ENCODE measurements at places on chromosomes 13 and 19. TPM values are rescaled to one million over a fixed set of nuclear protein-coding genes. Genes with fewer than 3 reads are reported as not detected.
A peak's percentile ranks its signal among the peaks of the same experiment; 100 is the strongest.

EMC10 gene
- total RNA-seq: 109 TPM

HSD17B14 gene
- 4.4 TPM for total RNA-seq

ZNF575 gene
- total RNA-seq: 2.7 TPM

ZNF208 gene
- total RNA-seq: not detected

PEX11G gene
- 2.5 TPM for total RNA-seq

CEACAM8 gene
- not detected for total RNA-seq

MTUS2 gene
- 0.08 TPM for total RNA-seq

ZNF584 gene
- total RNA-seq: 13.4 TPM

ZNF136 gene
- total RNA-seq: 6.9 TPM

LILRA1 gene
- total RNA-seq: not detected

GRCh38 chr19:3981373-3981735, 3.9 kb downstream of the EEF2 start:
- peaks cover 74% of the 10 kb centered on the region for H3K27me3 ChIP-seq
- H3K4me1 ChIP-seq: peaks cover 48% of the 10 kb centered on the region
- peak overlapping the region; percentile 45 for H3K27ac ChIP-seq
- H3K36me3 ChIP-seq: peaks cover 60% of the 10 kb centered on the region
- no peak for DNase-seq

DNA sequence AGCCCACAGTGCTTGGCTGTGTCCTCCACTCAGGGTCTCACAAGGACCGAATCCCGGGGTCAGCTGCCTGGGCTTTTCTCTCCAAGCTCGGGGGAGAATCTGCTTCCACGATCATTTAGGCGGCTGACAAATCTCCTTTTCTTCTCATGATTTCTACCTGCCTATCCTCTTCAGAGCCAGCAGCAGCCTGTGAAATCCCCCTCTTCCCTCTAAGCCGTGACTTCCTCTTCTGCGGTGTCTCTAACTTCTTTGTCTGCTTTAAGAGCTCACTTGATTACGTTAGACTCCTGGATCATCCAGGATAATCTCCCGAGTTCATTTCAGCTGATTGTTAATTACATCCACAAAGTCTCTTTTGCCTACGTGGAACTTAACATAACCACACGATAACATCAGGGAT, 22.5 kb upstream of the ZNF845 start:
- no peaks in the 10 kb centered on the region for H3K36me3 ChIP-seq
- H3K4me1 ChIP-seq: no peaks in the 10 kb centered on the region
- H3K27me3 ChIP-seq: no peaks in the 10 kb centered on the region
- no peak for DNase-seq

DNA sequence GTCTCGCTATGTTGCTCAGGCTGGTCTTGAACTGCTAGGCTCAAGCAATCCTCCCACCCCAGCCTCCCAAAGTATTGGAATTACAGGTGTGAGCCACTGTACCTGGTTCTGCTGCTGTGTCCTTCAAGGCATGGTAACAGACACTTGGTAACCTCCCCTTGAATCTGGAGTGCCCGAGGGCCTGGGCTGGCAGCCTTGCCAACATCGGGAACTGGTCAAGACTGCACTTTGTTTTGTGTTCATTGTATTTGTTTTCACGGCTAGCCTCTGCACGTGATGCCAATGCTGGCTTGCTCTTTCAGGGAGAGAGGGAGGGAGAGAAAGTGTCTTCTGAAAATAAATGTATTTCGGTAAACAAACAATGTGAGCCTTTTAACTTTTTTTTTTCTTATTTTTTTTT, 12.0 kb downstream of the CERS4 start:
- H3K27ac ChIP-seq: no peak overlapping the region
- no peaks in the 10 kb centered on the region for H3K36me3 ChIP-seq
- no peak for DNase-seq
- no peaks in the 10 kb centered on the region for H3K4me1 ChIP-seq

GRCh38 chr19:46840498-46840942, 10.1 kb downstream of the AP2S1 start:
- DNase-seq: no peak
- H3K4me1 ChIP-seq: peaks cover 51% of the 10 kb centered on the region
- peak overlapping the region; percentile 7 for H3K4me3 ChIP-seq
- H3K27ac ChIP-seq: peak overlapping the region; percentile 82
- H3K36me3 ChIP-seq: peaks cover 36% of the 10 kb centered on the region

DNA sequence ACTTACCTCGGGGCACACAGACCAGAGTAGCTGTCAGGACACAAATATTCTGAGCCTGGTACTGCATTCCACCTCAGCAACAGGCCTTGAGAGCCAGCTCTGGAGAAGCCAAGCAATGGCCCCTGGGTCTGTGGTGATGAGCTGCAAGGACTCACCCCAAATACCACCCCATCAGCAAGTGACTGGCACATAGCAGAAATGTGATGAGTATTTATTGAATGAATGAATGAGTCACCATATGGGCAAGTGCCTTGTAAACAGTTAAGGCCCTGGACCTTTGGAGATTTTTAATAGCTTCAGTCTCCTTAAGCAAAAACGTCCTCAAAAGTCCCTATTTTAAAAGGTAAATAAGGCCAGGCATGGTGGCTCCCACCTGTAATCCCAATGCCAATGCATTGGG, 18.2 kb downstream of the GSX1 start:
- no peak overlapping the region for H3K4me3 ChIP-seq
- H3K27ac ChIP-seq: no peak overlapping the region
- H3K36me3 ChIP-seq: no peaks in the 10 kb centered on the region
- H3K27me3 ChIP-seq: peaks cover 46% of the 10 kb centered on the region
- H3K4me1 ChIP-seq: peaks cover 9% of the 10 kb centered on the region

GRCh38 chr19:27741236-27741635, 1471.7 kb downstream of the UQCRFS1 start:
- H3K36me3 ChIP-seq: peaks cover 37% of the 10 kb centered on the region
- H3K27me3 ChIP-seq: no peaks in the 10 kb centered on the region
- no peaks in the 10 kb centered on the region for H3K4me1 ChIP-seq
- H3K27ac ChIP-seq: no peak overlapping the region
- DNase-seq: no peak

DNA sequence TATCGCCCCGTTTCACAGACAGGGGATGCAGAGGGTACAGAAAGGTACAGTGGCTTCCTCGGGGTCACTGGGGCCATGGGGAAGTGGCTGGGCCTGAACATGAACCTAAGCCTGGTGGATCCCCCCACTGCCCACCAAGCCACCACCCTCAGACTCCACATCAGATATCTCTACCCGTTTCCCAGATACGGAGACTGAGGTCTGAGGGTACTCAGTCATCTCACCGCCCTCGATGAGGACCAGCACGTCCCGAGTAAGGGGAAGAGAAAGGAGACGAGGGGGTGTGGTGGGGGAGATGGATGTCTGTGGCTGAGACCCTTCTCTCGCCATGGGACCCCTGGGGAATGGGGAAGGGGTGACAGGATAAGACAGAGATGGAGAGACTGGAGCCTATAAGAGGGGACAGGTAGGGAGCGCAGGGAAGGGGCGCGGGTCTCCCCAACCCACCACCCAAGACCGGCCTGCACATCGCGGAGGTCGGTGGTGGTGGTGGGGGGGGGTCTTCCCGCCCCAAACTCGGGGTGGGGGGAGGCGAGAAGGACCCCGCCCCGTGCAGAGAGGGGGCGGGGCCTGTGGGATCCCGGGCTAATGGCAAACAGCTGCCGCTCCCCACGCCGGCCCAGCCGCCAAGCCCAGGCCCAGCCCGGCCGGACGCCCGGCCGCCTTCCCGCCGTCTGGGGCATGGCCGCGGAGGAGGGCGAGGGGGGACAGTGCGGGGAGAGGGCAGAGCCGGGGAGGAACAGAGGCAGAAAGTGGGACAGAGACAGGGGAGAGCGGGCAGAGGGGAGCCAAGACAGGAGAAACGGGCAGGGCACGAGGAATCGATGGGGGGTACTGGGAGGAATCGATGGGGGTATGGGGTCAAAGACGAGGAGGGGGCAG, 698 bp downstream of the KANK2 start:
- H3K36me3 ChIP-seq: peaks cover 15% of the 10 kb centered on the region
- peak overlapping the region; percentile 88 for H3K4me3 ChIP-seq
- DNase-seq: no peak
- H3K4me1 ChIP-seq: peaks cover 27% of the 10 kb centered on the region

GRCh38 chr13:96816874-96817273, 177.4 kb downstream of the OXGR1 start:
- H3K4me1 ChIP-seq: no peaks in the 10 kb centered on the region
- no peaks in the 10 kb centered on the region for H3K36me3 ChIP-seq

GRCh38 chr19:48547722-48548121, 4.2 kb upstream of the SULT2B1 start:
- H3K36me3 ChIP-seq: no peaks in the 10 kb centered on the region
- H3K4me3 ChIP-seq: no peak overlapping the region
- peaks cover 11% of the 10 kb centered on the region for H3K4me1 ChIP-seq
- H3K27me3 ChIP-seq: peaks cover 7% of the 10 kb centered on the region
- DNase-seq: no peak

DNA sequence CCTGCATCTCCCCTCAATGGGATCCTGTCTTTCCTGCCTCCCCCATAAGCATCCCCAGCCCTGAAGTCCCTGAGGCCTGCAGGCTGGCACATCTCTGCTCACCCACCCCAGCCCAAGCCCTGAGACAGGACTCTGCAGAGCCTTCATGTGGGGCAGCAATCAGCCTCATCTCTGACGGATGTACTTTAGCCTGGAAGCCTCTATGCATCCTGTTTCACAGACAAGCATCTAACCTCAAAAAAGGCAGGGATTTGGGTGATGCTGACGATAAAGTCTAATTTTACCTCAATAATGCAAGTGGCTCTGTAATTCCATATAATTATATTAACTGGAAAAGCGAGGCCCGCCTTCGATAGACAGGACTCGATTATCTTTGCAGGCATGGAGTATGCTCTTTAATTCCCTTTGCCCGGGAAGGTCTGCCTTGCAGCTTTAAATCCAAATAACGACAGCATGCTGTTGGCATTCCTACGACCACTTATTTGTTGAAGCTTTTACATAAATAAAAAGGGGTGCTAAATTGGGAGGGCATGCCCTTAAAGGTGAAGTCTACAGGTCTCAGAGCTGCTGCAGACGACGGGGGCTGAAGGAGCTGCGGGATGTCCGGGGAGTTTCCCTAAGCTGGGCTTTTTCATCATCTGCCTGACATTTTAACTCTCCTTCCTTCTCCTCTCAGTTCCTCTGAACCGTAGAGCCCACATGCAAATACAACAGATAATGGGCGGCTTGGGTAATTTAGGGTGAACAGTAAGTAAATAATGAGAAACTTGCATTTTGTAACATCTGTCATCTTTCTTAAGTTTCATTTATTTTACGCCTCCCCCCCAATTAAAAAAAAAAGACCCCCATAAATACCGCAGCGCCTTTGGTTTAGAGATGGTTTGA, 211.5 kb downstream of the URI1 start:
- H3K27ac ChIP-seq: no peak overlapping the region
- H3K36me3 ChIP-seq: no peaks in the 10 kb centered on the region
- no peaks in the 10 kb centered on the region for H3K4me1 ChIP-seq
- DNase-seq: no peak
- H3K27me3 ChIP-seq: peaks cover 2% of the 10 kb centered on the region
- no peak overlapping the region for H3K4me3 ChIP-seq

GRCh38 chr19:35882114-35882832, 13.9 kb downstream of the APLP1 start:
- H3K27ac ChIP-seq: no peak overlapping the region
- peak; percentile 82 for DNase-seq
- peaks cover 5% of the 10 kb centered on the region for H3K36me3 ChIP-seq
- H3K4me1 ChIP-seq: peaks cover 9% of the 10 kb centered on the region

- DNase-seq: peak; percentile 25
- H3K27ac ChIP-seq: peak overlapping the region; percentile 88
- peaks cover 19% of the 10 kb centered on the region for H3K4me1 ChIP-seq
- no peaks in the 10 kb centered on the region for H3K36me3 ChIP-seq
- peaks cover 13% of the 10 kb centered on the region for H3K27me3 ChIP-seq
These were observed 16.8 kb upstream of the SEMA6B start for GRCh38 chr19:4576016-4576933.

DNA sequence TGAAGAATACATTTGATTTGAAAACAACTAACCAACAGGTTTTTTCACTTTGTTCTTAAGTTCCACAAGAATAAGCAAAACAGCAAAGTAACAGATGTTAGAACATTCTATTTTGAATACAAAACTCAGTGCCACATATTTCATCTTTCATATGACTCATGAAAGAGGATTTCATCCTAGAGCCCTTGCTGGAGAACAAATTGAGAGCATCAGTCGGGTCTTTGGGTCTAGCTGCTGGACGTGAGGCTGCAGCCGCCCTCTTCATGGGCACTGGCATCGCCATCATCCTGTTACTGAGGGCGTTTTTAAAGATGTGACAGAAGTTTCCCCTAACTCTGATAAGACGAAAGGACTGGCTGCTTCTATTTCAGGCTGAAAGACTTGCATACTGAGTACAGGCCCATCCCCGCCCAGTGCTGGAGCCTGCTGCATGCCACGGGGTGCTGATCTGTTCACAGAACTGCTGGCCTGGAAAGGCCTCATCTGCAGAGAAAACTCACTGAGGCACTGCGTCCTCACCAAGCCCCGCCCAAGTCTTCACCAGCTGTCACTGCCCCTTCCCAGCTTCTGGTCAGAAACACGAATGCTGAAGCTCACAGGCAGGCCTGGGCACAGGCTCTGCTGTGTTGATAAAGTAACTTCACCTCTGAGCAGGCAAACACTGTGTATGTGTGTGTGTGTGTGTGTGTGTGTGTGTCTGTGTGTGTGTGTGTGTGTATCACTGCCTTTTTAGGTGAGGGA, 101.4 kb downstream of the TUBGCP3 start:
- DNase-seq: peak; percentile 4
- H3K36me3 ChIP-seq: peaks cover 17% of the 10 kb centered on the region
- H3K4me1 ChIP-seq: peaks cover 19% of the 10 kb centered on the region
- peak overlapping the region; percentile 57 for H3K27ac ChIP-seq
- no peaks in the 10 kb centered on the region for H3K27me3 ChIP-seq
- no peak overlapping the region for H3K4me3 ChIP-seq

DNA sequence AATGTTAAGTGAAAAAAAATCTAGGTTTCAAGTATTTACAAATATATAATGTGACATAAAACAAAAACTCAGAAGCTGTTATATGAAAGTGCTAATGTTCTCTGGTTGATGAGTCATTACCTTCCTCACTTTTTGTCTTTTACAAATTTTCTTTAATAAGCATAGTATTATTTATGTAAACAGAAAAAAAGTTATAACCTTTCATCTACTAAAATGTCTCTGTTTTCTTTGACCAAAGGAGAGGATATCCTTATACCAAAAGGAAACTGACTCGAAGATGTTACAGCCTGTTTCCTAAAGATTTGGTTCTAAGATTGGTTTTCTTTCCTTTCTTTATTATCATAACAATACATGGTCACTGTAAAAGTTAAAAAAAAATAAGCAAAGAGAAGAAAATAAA, 38.0 kb downstream of the RCBTB2 start:
- H3K4me3 ChIP-seq: no peak overlapping the region
- H3K27me3 ChIP-seq: no peaks in the 10 kb centered on the region
- peaks cover 14% of the 10 kb centered on the region for H3K4me1 ChIP-seq
- DNase-seq: no peak
- H3K36me3 ChIP-seq: no peaks in the 10 kb centered on the region

- H3K4me3 ChIP-seq: no peak overlapping the region
- DNase-seq: no peak
- peaks cover 5% of the 10 kb centered on the region for H3K27me3 ChIP-seq
- no peak overlapping the region for H3K27ac ChIP-seq
- peaks cover 2% of the 10 kb centered on the region for H3K4me1 ChIP-seq
These were observed 23.4 kb upstream of the EID2 start for GRCh38 chr19:39563408-39563807.

All from HFFc6 (cell line).